ENCODE measurements at places on chromosomes 12 and 14. TPM values are rescaled to one million over a fixed set of nuclear protein-coding genes. Genes with fewer than 3 reads are reported as not detected.
A peak's percentile ranks its signal among the peaks of the same experiment; 100 is the strongest.

Gene BDKRB1
- total RNA-seq, result 12.5 TPM

Gene CELA1
- total RNA-seq, result not detected

- no peak overlapping the region for H3K27ac ChIP-seq
- H3K4me1 ChIP-seq, result peaks cover 13% of the 10 kb centered on the region
- no peaks in the 10 kb centered on the region for H3K36me3 ChIP-seq
- peaks cover 3% of the 10 kb centered on the region for H3K27me3 ChIP-seq
- no peak for DNase-seq
These were observed 106.8 kb downstream of the CALM1 start for GRCh38 chr14:90503582-90503981.

GRCh38 chr12:110280392-110280778 is 662 bp upstream of the ATP2A2 start:
- H3K27me3 ChIP-seq, result no peaks in the 10 kb centered on the region
- H3K4me3 ChIP-seq, result peak overlapping the region; percentile 75
- H3K27ac ChIP-seq, result peak overlapping the region; percentile 88
- peaks cover 60% of the 10 kb centered on the region for H3K4me1 ChIP-seq
- peaks cover 2% of the 10 kb centered on the region for H3K36me3 ChIP-seq

- no peak overlapping the region for H3K27ac ChIP-seq
- H3K4me3 ChIP-seq, result no peak overlapping the region
- H3K36me3 ChIP-seq, result no peaks in the 10 kb centered on the region
- peaks cover 1% of the 10 kb centered on the region for H3K27me3 ChIP-seq
These were observed 597.8 kb downstream of the ETNK1 start for GRCh38 chr12:23222801-23223200.

DNA sequence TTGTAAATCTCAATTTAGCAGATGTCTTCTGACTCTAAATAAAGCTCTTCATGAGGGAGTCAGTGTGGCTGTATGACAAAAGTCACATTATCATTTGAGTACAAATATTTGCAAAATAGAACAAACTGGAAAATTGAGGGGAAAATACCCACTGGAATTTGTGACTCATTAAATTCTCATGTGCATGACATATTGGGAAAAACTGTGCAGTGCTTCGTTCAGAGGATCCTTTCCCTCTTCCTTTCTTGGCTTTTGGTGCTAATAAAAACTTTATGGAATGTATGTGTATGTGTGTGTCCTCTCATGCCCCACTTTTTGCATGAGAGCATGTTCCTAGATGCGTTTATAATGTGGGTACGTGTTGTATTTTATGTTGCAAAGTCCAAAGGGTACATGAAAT is 267.8 kb downstream of the KTN1 start:
- no peak overlapping the region for H3K4me3 ChIP-seq
- peaks cover 12% of the 10 kb centered on the region for H3K27me3 ChIP-seq
- no peak overlapping the region for H3K27ac ChIP-seq

DNA sequence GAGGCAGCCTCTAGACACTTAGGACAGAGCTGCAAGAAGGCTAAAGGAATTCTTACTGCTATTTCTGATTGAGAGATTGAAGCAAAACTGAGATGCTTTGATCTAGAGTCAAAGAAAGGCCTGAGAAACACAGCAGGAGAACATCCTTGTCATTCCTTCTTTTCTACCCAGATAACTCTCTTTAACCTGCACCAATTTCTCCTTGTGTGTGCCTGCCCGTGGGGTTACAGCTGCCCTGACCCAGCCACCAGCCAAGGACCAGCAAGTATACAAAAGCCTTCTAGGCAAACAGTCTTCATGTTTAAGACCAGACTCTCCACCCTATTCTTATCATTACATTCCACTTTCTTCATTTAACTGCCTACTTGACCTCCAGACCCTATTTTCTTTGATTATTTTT is 81.7 kb upstream of the PRB2 start:
- no peaks in the 10 kb centered on the region for H3K4me1 ChIP-seq
- H3K36me3 ChIP-seq, result no peaks in the 10 kb centered on the region
- peaks cover 4% of the 10 kb centered on the region for H3K27me3 ChIP-seq
- H3K4me3 ChIP-seq, result no peak overlapping the region

- H3K36me3 ChIP-seq, result no peaks in the 10 kb centered on the region
- peaks cover 7% of the 10 kb centered on the region for H3K4me1 ChIP-seq
- no peak overlapping the region for H3K4me3 ChIP-seq
- H3K27me3 ChIP-seq, result no peaks in the 10 kb centered on the region
- DNase-seq, result no peak
- no peak overlapping the region for H3K27ac ChIP-seq
These were observed 159.0 kb downstream of the MGAT4C start for GRCh38 chr12:86097161-86097560.

DNA sequence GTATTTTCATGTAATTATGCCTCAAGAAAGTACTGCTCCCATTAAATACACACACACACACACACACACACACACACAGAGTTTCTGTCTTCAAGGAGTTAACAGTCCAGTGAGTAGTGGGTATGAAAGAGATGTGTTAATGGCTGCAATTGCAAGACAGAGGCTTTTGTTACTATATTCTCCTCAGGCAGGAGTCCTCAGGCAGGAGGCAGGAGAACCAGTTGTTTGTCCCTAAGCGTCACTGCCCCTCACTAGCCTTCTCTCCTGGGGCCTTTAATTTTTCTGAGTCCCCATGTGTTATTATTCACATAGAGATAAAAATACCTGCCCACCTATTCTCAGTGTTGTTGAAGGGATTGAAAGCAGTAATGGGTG is 31.2 kb downstream of the DAD1 start:
- H3K4me3 ChIP-seq, result no peak overlapping the region
- H3K27me3 ChIP-seq, result peaks cover 2% of the 10 kb centered on the region
- no peaks in the 10 kb centered on the region for H3K36me3 ChIP-seq
- peaks cover 13% of the 10 kb centered on the region for H3K4me1 ChIP-seq

GRCh38 chr14:77011245-77011644 is 17.3 kb downstream of the IRF2BPL start:
- no peak overlapping the region for H3K4me3 ChIP-seq
- no peak overlapping the region for H3K27ac ChIP-seq
- H3K36me3 ChIP-seq, result no peaks in the 10 kb centered on the region
- no peaks in the 10 kb centered on the region for H3K27me3 ChIP-seq

DNA sequence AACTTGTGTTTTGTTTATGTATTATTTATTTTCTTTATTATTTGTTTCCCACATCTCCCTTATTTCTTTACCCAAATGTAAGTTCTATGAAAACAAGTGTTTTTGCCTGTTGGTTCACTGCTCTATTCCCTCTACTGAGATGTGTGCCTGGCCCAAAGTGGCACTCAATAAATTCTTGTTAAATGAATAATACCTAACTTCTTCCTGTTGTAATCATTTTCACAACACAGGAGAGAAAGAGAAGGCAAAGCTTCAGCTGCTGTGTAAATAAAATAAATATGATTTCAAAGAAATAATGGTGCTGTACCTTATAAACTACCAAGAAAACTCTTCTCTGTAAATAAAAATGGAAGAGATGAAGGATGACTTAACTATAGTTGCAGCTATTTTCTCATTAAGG is 116.2 kb downstream of the TRHDE start:
- no peaks in the 10 kb centered on the region for H3K27me3 ChIP-seq
- peaks cover 19% of the 10 kb centered on the region for H3K4me1 ChIP-seq
- no peak for DNase-seq
- no peak overlapping the region for H3K27ac ChIP-seq

DNA sequence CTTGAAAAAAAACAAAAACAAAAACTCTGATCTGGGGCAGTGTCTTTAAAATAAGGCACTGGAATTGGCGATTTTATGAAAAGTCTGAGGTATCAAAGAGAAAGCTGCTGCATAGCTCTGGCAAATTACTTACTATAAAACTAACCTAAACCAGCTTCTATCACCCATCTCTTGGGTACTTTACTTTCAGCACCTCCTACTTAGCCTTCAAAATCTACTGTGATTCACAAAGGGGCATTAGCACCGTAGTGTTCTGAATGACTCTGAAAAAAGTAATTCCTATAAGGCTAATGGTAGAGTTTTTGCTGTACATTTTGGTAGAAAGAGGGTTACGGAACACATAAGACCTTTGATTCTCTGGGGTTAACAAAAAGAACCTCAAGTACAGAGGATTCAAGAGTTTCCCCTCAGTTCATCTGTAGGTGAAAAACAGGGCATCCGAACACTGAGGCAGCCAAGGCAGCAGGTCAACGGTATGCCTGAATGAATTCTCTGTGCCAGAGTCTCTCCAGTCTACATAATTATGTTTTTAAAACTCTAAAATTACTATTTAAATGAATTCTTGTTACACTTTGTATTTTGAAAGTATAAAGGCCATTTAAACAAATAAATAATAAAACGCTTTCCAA is 101.5 kb downstream of the ELK3 start:
- no peak for DNase-seq
- peaks cover 3% of the 10 kb centered on the region for H3K4me1 ChIP-seq
- H3K27ac ChIP-seq, result peak overlapping the region; percentile 8
- H3K4me3 ChIP-seq, result no peak overlapping the region
- H3K36me3 ChIP-seq, result peaks cover 30% of the 10 kb centered on the region

Data from mesothelial cell of epicardium (in vitro differentiated cells).